Osteocyte (in vitro differentiated cells): ENCODE measurements at places on chromosomes 3 and 15. TPM values are rescaled to one million over a fixed set of nuclear protein-coding genes. Genes with fewer than 3 reads are reported as not detected.
A peak's percentile ranks its signal among the peaks of the same experiment; 100 is the strongest.

Gene GOLGA8N
- 7.9 and 9.2 TPM in 2 replicates for total RNA-seq

Gene APOD
- total RNA-seq = 2.6 and 3.2 TPM in 2 replicates

Gene SLC2A2
- total RNA-seq = not detected in 2 replicates

Gene COPS2
- total RNA-seq = 68.2 and 69.1 TPM in 2 replicates

Gene ESYT3
- total RNA-seq = 0.21 and 0.34 TPM in 2 replicates

Gene KLF15
- 5.7 and 7.2 TPM in 2 replicates for total RNA-seq

Gene RBP2
- not detected in 2 replicates for total RNA-seq

Gene PTPRG
- total RNA-seq = 48.1 and 51.5 TPM in 2 replicates

Gene C2CD4B
- not detected in 2 replicates for total RNA-seq

GRCh38 chr3:172291650-172292049 lies 156.6 kb downstream of the GHSR start:
- DNase-seq = no peak
- peaks cover 17% of the 10 kb centered on the region for H3K4me1 ChIP-seq
- no peak overlapping the region for H3K4me3 ChIP-seq
- no peaks in the 10 kb centered on the region for H3K27me3 ChIP-seq
- H3K36me3 ChIP-seq = peaks cover 69% of the 10 kb centered on the region
- peak overlapping the region; percentile 12 for H3K27ac ChIP-seq

DNA sequence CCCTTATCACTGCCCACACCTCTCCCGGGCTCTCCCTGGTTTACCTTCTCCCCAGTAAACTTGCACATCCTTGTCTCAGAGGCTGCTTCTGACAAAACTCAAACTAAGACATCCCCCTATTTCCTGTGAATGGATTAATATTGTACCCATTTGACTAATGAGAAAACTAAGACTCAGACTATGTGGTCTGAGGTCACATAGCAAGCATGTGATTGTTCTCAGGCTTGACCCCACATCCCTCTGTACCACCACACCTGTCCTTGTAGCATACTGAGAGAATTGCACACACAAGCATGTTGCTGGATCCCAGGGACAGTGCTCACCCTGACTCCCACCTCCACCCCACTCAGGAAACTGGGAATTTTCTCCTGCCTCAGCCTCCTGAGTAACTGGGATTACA lies 90.7 kb upstream of the HES1 start:
- no peaks in the 10 kb centered on the region for H3K36me3 ChIP-seq
- H3K27ac ChIP-seq = no peak overlapping the region
- H3K4me3 ChIP-seq = no peak overlapping the region
- H3K4me1 ChIP-seq = peaks cover 10% of the 10 kb centered on the region

DNA sequence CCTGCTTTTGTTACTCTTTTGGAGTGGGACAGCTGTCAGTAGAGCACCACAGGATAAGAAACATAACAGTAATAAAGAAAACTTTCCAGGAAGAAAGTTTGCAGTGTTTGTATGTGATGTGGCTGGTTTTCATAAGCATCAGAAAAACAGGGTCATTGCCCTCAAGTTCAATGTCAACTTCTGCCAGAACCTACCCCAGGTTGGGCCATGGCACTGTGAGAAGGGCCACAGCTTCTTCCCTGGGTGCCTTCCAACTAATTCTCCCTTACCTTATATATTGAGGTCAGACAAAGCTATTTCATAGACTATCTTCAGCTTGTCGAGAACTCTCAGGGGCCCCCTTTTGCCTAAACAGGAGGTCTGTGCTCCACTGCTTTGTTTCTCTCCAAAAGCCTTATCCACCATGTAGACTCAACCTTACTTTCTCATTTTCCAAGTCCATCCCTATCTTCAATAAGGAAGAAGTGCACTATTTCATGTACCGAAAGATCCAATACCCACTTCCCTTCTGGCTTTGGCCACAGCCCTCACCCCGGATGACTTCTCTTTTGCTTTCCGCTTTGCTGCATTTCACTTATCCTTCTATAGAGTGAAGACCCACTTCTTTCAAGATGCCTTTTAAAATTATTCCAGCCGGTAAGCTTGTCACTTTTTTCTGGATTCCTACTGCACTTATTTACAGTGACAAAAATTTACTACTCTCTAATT lies 38.2 kb upstream of the PLCL2 start:
- H3K27me3 ChIP-seq = peaks cover 33% of the 10 kb centered on the region
- H3K4me3 ChIP-seq = no peak overlapping the region
- H3K4me1 ChIP-seq = no peaks in the 10 kb centered on the region

DNA sequence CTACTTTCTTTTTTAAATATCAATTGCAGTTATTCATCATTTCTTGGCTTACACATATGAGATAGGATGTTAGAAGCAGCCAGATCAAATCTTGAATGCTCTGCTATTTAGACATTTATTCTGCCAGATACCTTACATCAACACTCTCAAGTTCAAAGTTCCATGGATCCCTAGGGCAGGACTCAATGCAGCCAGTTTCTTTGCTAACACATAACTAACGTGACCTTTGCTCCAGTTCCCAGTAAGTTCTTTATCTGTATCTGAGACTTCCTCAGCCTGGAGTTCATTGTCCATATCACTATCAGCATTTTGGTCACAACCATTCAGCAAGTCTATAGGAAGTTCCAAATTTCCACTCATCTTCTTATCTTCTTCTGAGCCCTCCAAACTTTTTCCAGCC lies 939.9 kb downstream of the VGLL3 start:
- H3K4me3 ChIP-seq = no peak overlapping the region
- H3K27me3 ChIP-seq = no peaks in the 10 kb centered on the region
- H3K36me3 ChIP-seq = no peaks in the 10 kb centered on the region
- no peaks in the 10 kb centered on the region for H3K4me1 ChIP-seq
- H3K27ac ChIP-seq = no peak overlapping the region

DNA sequence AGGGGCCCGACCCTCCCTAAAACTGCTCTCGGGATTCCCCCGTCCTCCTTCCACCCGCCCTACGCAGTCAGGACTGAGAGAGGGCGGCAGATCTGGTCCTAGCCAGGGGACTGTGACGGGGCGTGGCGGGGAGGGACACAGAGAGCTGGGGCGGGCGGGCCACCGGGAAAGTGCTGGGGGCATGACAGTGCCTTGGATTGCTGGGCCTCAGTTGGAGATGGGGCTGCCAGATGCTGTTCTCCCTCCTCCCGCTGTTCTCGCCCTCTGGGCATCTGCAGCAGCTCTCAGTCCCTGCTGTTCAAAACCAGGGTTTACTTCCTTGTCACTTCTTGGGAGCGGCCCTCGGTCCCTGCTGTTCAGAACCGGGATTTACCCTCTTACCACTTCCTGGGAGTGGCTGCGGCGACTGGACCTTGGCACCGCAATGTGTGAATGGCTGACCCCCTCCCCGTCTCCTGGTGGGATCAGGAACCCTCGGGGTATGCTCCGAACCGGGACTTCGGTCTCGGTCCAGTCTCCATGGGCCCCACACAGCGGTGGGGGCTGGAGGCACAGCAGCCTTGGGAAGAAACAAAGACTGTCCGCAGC lies 1.8 kb upstream of the RPP25 start:
- H3K36me3 ChIP-seq = no peaks in the 10 kb centered on the region
- H3K27ac ChIP-seq = peak overlapping the region; percentile 90
- DNase-seq = no peak
- peak overlapping the region; percentile 83 for H3K4me3 ChIP-seq
- H3K27me3 ChIP-seq = no peaks in the 10 kb centered on the region

DNA sequence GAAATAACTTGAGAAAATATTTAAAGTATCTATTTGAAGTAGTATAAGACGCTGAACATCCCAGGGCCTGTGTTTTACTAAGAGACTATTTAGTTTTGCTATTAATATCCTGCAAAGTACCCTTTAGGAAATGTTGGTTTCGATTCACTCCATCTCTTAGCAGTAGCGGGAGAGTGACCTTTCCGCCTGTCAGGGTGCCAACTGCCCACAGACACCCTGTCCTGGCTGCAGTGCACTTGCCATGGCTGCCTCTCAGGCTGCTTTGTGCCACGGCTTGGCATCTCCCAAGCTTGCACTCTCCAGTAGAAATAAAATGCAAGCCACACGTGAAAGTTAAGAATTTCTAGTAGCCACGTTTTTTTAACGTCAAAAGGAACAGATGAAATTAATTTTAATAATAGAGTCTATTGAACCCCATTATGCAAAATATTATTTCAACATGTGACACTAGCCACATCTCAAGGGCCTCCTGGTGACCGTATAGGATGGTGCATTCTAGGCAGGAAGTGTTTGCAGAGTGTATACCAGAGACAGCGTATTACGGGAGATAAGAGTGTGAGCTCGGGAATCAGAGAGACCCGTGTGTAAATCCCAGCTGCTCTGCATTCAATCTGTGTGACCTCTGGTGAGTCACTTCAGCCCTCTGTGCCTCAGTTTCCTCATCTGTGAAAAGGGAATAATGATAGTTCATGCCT lies 19.8 kb downstream of the ADAMTS9 start:
- no peak overlapping the region for H3K4me3 ChIP-seq
- DNase-seq = no peak
- no peaks in the 10 kb centered on the region for H3K27me3 ChIP-seq
- no peaks in the 10 kb centered on the region for H3K36me3 ChIP-seq
- H3K4me1 ChIP-seq = no peaks in the 10 kb centered on the region

- peaks cover 10% of the 10 kb centered on the region for H3K4me1 ChIP-seq
- H3K36me3 ChIP-seq = peaks cover 15% of the 10 kb centered on the region
- no peak for DNase-seq
- H3K27me3 ChIP-seq = no peaks in the 10 kb centered on the region
- H3K27ac ChIP-seq = no peak overlapping the region
Measured at GRCh38 chr15:85607842-85608241, 186.9 kb downstream of the KLHL25 start.

GRCh38 chr3:53865732-53866499 lies 16.0 kb downstream of the ACTR8 start:
- peaks cover 46% of the 10 kb centered on the region for H3K36me3 ChIP-seq
- no peak overlapping the region for H3K27ac ChIP-seq
- no peak overlapping the region for H3K4me3 ChIP-seq
- H3K4me1 ChIP-seq = no peaks in the 10 kb centered on the region
- H3K27me3 ChIP-seq = no peaks in the 10 kb centered on the region
- DNase-seq = peak; percentile 19

DNA sequence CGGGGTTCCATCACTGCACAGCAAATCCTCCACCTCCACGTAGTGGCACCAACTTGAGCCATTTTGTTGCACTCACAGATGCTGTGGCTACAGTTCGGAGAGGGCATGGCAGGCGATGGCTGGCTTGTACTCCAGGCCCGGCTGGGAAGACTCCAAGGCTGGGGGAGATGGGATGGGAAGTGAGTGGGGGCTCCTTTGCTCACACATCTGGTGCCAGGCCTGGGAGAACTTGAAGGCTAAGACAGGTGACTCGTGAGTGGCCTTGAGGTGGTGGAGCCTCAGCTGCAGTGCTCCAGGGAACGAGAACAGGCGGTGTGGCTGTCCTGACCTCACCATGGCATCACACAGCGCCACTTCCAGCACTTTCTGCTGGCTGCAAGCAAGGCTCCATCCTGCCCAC lies 87.9 kb downstream of the PLXNA1 start:
- H3K36me3 ChIP-seq = no peaks in the 10 kb centered on the region
- no peak for DNase-seq
- H3K27me3 ChIP-seq = peaks cover 18% of the 10 kb centered on the region
- no peaks in the 10 kb centered on the region for H3K4me1 ChIP-seq

- H3K36me3 ChIP-seq = no peaks in the 10 kb centered on the region
- no peak overlapping the region for H3K4me3 ChIP-seq
- H3K27me3 ChIP-seq = no peaks in the 10 kb centered on the region
- H3K27ac ChIP-seq = no peak overlapping the region
- H3K4me1 ChIP-seq = peaks cover 17% of the 10 kb centered on the region
- no peak for DNase-seq
Measured at GRCh38 chr3:187352581-187353575, 15.3 kb upstream of the RTP4 start.

DNA sequence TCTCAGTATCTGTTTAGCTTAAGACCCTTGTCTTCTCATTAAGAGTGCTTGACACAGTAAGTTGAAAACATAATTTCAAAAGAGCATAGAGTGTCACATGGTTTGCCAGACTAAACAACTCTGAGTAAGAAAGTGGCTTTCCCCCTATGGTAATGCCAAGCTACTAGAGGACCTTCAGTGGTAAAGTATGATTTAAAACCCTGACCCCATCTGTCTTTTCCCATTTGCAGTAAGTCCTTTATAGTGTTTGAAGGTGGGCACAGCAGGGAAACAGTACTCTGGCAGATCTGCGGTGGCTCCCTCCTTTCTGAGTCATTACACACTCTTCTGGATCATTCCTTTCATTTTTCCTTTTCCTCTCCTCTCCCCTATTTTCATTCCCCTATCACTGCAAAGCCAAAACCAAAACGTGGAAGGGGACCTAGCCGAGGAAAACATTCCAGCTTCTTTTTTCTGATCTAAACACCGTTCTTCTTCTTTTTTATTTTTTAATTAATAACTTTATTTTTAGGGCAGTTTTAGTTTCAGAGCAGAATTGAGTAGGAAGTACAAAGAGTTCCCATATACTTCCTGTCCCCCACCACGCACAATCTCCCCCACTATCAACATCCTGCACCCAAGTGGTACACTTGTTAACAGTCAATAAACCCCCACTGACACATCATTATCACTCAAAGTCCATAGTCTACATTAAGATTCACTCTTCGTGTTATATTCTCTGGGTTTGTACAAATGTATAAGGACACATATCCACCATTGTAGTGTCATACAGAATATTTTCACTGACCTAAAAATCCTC lies 74.7 kb downstream of the PPARG start:
- no peak for DNase-seq
- H3K27ac ChIP-seq = peak overlapping the region; percentile 19
- H3K36me3 ChIP-seq = peaks cover 2% of the 10 kb centered on the region
- peaks cover 3% of the 10 kb centered on the region for H3K4me1 ChIP-seq

- DNase-seq = no peak
- no peak overlapping the region for H3K4me3 ChIP-seq
- H3K27ac ChIP-seq = no peak overlapping the region
- no peaks in the 10 kb centered on the region for H3K4me1 ChIP-seq
- H3K36me3 ChIP-seq = no peaks in the 10 kb centered on the region
Measured at GRCh38 chr3:84442533-84442932, 516.3 kb upstream of the CADM2 start.
